ENCODE measurements at places on chromosomes 3 and 15.

DNA sequence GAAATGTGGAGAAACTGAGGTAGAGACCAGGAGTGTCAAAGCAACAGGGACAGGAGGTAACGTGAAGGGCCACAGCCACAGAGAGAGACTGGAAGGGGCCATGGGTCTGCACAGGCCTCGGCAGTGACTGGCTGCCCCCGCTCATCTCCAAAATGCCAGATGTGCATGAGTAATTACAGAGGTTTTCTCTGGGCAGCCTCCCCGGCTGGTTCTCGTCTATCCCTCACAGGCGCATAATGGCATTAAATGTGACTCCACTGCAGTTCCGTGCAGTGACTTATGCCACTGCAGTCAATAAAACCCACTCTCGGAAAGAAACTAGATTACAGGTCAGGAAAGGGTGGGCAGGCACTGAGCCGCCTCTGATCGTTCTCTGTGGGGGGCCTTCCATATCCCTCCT is 74.7 kb downstream of the WDR76 start:
- DNase-seq: no peak

- DNase-seq: no peak
Measured at GRCh38 chr3:176079785-176080184, 1117.5 kb downstream of the TBL1XR1 start.

- no peak for DNase-seq
Measured at GRCh38 chr3:144645300-144645699, 673.7 kb downstream of the DIPK2A start.

DNA sequence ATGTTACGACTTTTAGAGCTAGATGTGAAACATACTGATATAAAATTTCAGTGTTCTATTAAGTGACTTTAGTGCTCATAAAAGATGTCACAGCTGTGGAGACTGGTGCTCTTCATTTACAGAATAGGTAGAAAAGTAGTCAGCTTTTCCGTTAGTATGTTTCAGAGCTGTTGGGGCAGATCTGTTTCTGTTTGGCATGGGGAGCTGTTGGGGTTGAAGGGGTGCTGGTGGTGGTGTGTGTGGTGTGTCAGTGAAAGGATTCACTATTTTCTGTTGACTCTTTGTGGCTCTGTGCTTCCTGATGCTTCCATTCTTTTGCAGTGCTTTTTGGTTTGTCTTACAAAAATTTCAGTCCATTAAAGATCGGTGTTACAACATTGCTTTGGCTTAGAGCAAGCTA is 3.2 kb downstream of the UBE2E2 start:
- DNase-seq: no peak

- DNase-seq: peak; percentile 47
Measured at GRCh38 chr3:124688581-124689454, 41.4 kb upstream of the UMPS start.

- no peak for DNase-seq
Measured at GRCh38 chr3:150555859-150556436, 9.4 kb downstream of the EIF2A start.

DNA sequence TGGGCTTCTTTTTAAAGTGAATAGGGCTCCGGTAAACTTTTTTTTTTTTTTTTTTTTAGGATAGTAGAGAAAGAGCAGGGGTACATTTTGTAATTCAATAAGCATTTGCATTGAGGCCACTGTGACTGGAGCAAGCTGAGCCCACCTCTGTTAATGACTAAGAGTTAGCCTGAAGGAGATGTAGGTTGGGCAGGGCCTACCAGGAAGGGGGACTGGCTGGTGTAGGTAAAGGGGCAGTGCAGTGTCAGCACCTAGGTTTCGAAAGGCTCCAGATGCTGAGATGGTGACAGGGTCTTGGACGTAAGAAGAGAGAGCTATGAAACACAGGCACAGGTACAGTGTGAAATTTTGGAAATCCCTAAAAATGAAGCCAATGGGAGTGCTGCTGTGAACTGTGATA is 30.7 kb downstream of the LPP start:
- no peak for DNase-seq

DNA sequence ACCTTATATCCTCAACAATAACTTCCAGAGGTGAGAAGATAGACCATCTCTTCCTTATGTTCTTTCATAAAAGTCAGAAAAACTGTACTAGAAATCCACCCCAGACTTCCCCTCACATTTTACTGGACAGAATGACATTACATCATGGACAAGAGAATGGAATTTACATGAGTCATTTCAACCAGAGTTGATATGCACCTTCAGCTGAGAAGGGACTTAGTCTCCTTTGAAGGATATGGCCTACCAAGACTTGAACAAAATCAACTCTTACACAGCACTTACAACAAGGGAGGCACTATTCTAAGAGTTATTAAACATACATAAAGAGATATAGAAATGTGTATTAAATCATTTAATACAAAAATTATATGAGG is 380.0 kb upstream of the DPH6 start:
- DNase-seq: no peak

- no peak for DNase-seq
Measured at GRCh38 chr15:44532689-44533088, 4.3 kb upstream of the EIF3J start.

DNA sequence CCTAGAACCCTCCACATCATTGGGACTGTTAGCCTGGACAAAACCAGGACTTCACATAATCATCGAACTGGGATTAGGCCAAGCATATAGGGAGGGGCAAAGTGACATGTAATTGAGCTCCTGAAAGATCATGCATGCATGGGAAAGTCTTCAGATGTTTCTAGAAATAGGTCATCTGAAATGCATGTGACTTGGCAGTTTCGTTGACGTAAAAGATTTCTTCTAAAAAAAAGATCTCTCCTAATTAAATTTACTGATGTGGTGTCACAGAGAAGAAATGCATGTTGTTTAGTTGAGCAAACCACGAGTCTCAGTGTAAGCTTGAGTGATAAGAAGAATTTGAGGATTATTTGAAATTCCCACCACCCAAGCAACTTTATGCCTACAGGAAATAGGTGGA is 70.0 kb upstream of the LIMD1 start:
- DNase-seq: no peak

GRCh38 chr3:30775040-30775439 is 119.4 kb downstream of the GADL1 start:
- DNase-seq: no peak

Measured in Panc1 (cell line).